Kidney epithelial cell (primary cell): ENCODE measurements at places on chromosomes 13 and 19. TPM values are rescaled to one million over a fixed set of nuclear protein-coding genes. Genes with fewer than 3 reads are reported as not detected.
A peak's percentile ranks its signal among the peaks of the same experiment; 100 is the strongest.

Gene OXGR1
- not detected in 2 replicates for total RNA-seq

GRCh38 chr19:6721773-6722172 is 1.3 kb upstream of the C3 start:
- no peak for DNase-seq

DNA sequence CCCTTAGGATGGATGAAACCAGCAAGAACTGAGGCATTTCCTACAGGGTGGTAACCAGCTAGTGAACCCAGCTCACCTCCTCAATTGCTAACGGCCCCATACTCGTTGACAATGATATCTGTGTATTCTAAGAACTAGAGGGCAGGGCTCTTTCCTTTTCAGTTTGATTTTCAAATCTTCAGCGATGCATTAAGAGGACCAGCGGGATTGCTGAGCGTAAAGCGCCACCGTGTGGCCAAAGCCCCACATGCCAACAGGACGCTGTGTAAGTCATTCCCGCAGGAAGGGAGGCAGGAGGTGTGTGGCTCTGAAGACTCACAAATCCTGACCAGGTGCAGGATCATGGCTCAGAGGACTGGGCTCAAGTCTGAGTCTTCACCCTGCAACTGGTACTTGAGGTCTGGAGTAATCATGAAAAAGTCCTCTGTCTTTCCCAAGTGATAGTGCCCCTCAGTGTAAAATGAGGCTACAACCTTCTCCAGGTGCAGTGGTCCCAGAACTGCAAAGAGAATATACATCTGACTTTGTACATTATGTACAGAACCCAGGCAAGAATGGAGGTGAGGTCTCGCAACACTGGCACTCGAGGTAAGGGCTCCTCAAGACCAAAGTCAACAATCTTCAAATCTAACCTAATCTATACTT is 40.9 kb downstream of the C13orf42 start:
- peak; percentile 19 for DNase-seq

DNA sequence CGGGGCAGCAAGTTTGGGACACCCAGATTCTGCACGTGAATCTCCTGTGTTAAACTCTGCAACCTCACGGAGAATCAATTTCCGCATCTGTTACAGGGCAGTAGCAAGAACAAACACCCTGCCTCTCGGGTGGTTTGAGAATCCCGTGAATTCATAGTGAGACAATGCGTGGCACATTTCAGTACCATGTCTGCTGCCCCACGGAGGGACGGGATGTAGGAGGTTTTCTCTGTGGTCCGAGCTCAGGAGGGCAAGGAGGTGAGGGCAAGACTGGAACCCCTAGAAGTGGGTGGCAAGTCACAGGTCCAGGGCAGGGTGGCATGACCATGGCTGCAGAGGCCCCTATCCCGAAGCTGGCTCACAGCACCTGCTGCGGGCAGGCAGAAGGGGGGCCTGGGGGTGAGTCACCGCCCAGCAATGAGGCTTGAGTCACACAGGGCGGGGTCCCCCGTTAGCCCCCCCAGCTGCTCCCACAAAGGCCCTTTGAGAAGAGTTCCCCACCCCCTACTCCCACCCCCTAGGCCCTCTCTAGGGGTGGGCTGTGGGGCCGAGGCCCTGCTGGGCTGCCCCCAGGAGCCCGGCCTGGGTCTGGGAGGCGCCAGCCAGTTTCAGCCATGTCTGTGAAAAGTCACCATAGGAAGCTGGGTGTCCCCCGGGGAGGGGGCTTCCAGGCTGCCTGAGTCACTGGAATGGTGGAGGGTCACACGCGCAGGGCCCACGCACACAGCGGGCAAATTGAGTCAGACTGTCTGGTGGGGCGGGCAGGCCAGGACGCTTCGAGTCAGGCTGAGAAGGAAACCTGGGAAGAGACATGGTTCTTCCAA is 25.8 kb upstream of the NANOS3 start:
- DNase-seq = no peak

Gene ARRDC2
- total RNA-seq = 8.4 and 12.5 TPM in 2 replicates

Gene TMEM143
- total RNA-seq = 4.4 and 5.8 TPM in 2 replicates

Gene CDC37
- 309 and 327 TPM in 2 replicates for total RNA-seq

- no peak for DNase-seq
Observed at GRCh38 chr19:5873617-5874199, 3.4 kb upstream of the FUT5 start.

DNA sequence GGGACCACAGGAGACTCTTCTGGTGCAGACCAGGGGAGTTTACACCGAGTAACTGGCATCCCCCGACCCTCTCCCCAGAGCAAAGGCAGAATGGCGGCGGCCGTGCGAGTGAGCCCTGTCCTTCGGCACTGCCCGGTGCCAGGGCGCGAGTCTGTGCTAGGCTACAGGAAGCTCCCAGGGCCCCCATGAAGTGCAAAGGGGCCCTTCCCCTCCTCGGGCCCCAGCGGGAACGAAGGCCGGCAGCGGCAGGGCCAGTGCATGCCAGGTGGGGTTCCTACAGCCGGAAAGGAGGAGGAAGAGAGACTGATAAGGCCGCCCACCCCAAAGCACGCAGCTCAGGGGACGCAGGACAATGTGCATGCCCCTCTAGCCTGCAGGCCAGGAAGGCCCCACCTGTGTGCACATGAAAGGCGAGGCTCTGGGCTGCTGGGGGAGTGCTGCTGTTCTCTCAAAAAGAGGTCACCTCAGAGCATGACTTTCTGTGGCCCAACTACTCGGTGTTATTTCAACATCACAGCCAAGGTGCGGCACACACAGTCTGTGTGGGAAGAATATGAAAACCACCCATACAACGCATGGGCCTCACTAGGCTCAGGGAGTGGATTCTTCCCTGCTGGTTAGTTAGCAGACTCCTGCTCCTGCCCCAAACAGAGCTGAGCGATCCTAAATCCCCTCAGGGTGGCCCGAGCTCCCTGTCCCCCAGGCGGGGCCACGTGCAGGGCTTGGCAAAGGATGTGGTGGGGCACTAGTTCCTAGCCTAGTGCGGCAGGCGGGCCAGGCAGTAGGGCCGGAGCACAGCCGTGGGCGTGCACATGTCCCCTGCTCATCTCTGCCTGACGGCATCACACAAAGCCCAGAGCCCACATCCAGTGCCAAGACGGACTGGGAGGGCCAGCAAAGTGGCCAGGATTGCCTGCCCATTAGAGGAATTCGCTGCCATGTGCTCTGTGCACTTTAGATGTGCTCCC is 28.4 kb upstream of the TIMM44 start:
- DNase-seq = no peak

DNA sequence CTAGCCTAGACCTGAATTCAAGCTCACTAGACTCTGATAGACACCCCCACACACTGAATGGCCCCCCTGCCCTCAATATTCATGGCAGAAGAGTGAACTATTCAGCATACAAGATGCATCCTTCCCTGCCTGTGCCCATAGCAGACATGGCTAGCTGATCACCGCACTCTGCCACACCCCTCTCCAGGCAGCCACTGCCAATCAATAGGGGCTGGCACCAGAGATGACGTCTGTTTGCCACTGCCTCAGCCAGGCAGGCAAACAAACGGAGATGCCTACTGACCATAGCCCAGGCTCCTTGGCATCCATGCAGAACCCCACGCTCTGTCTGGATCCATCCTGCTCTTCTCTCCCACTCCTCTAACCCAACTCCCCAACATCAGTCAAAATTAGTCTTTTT is 13.8 kb upstream of the NPAS1 start:
- no peak for DNase-seq

- no peak for DNase-seq
Observed at GRCh38 chr19:3025549-3025886, 3.6 kb downstream of the TLE2 start.

Gene ADM5
- total RNA-seq = 1.0 TPM in 2 replicates

- DNase-seq = no peak
Observed at GRCh38 chr13:20831933-20832332, 58.2 kb upstream of the EEF1AKMT1 start.

Gene ONECUT3
- not detected in 2 replicates for total RNA-seq

- no peak for DNase-seq
Observed at GRCh38 chr13:49494645-49495044, 1.1 kb upstream of the PHF11 start.

GRCh38 chr13:44726778-44727177 is 150.6 kb upstream of the TSC22D1 start:
- DNase-seq = no peak

- DNase-seq = no peak
Observed at GRCh38 chr13:27421101-27421871, 3.1 kb upstream of the GTF3A start.

Gene LYPD5
- total RNA-seq = 0.41 and 0.63 TPM in 2 replicates
